ENCODE measurements at places on chromosomes 4 and X.

DNA sequence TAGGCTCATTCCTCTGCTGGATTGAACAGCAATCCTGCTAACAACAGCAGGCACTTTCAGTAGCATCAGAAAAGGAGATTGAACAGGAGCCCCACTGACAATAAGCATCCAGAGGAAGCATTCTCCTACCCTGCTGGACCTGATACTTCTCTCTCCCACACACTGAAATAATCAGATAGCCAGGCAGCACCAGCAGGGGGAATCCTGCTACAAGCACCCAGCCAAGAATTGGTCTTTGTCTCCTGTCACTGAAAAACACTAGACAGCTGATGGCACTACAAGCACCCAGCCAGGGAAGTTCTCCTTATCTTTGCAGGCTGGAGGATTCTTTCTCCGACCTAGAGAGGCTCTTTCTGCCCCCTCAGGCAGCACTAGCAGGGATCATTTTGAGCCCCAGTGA lies 444.3 kb upstream of the GRIA3 start:
- no peak for DNase-seq

GRCh38 chr4:69742596-69742995 lies 17.8 kb downstream of the SULT1B1 start:
- DNase-seq, result no peak

GRCh38 chr4:126969360-126970235 lies 663.2 kb upstream of the INTU start:
- no peak for DNase-seq

DNA sequence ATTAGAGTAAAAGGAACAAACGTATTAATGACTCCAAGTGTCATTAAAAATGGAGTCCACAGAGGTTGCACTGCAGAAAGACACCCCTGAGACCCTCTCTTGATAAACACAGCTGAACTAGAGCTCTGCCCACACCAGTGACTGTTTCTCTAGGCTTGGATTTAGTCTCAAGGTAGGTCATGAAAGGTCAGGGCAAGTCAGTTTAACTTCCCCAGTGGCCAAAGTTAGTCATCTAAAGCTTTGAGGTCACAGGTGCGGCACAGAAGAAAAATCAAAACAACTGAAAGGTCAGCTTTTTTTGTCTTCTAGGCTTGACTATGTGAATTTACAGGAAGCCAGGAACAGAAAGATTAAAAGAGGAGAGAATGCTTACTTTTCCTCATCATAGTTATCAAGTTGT lies 749.6 kb downstream of the RAB28 start:
- DNase-seq, result no peak

GRCh38 chr4:52964561-52965101 lies 102.5 kb downstream of the RASL11B start:
- no peak for DNase-seq
